ENCODE measurements at places on chromosomes 11 and 22.

GRCh38 chr11:95788921-95789505 lies 569 bp downstream of the FAM76B start:
- no peak for DNase-seq

GRCh38 chr11:65440831-65441499 lies 18.4 kb downstream of the NEAT1 start:
- DNase-seq, result no peak

DNA sequence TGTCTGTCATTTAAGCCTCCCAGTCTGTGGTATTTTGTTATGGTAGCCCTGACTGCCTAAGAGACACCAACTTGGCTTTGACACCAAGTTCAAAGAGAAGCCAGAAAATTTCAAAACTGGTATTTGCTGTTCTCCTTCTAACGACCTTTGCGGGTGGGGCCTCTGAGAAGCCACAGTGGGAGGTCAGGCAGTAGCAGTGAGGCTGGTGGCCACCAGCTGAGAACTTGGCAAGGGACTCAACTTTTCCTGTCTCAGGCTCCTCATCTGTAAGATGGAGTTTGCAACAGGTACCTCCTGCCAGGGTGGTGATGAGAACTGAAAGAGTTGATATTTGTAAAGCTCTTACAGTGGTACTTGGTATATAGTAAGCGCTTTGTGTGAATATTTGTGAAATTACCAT lies 183.4 kb downstream of the BCR start:
- DNase-seq, result no peak

DNA sequence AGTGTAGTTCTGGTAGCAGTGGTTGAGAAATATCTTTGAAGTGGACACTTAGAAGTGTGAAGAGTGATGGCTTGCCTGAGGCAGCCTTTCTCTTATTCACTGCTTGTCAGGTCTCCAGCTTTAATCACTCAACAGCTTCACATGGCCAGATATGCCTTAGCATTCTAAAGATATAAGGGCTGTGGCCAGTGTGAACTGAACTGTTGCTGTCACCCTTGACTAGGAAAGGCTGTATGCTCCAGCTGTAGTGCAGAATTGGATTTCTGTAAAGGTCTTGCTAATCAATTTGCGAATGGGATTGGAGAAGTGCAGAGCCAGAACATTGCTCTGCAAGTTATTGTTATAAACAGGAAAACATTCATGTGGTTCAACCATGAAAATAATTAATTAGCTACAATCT lies 266.7 kb downstream of the TMEM135 start:
- no peak for DNase-seq

DNA sequence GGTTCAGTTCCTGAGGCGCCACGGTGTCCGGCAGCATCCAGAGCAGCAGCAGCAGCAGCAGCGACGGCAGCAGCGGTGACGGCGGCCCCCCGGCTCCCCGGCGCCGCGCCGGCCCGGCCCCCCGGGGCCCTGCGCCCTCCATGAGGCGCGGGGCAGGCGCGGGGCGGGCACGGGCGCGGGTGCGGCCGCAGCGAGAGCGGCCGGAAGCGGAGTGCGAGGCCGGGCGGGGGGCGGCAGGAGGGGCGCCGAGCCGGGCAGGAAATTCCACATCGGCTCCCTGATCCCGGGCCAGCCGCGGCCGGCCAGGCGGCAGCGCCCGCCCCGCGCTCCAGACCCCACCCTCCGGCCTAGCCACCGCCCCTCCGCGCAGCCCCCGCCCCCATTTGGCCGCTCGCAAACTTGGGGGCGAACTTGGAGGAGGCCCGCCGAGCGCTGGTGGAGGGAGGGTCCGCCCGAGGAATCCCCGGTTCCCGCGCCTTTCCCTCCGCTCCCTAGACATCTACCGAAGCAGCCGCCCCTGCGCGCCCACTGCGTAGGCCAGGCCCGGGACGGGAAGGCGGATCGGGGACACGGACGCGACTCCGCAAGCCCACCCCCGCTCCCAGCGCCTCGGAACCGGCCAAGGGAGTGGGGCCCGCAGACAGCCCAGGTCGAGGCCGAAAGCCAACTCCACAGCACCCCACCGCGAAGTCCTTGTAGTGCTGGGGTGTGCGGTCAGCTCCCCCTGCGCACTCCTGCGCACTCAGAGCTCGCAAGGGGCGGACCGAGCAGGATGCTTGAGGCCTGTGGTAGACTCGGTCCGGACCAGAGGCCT lies at the start of gene SCARF2:
Gene SCARF2 (minus strand): TSS at position 213 of the 814 bp plus-strand sequence. CDS start 71 bp downstream, at position 142.
- no peak for DNase-seq

All from activated naive CD4-positive, alpha-beta T cell (primary cell).